Central memory CD8-positive, alpha-beta T cell (primary cell): ENCODE measurements at places on chromosomes 5 and 9.

DNA sequence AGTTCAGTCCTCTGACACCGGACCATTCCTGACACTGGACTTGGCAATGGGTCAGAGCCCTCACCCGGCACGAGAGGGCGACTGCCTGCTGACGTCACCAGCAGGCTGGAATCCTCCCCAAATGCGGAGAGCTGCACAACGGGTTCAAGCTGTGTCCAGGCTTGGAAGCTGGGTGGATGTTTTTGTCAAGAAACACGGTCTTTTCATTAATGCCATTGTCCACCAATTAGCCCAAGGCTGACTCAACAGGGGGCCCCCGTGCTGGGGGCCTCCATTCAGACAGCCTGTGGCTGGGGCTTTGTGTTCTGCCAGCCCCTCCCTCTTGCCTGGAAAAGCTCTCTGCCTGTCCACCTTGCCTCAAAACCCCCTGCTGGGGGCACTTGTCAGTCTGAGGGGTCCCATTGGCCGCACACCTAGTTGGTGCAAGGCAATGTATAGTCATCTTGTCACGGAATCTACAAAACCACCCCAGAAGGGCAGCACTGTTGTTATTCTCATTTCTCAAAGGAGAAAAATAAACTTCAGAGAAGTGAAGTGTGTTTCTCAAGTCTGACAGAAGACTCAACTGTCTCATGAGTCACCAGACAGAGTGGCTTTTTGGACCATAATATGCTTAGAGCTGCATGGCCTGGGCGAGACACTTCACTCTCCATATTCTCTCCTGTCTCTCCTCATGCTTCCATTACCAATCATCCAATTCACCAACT is 24.6 kb downstream of the NDUFA8 start:
- DNase-seq = no peak

GRCh38 chr5:43305948-43306565 is 7.2 kb downstream of the HMGCS1 start:
- DNase-seq = no peak

GRCh38 chr5:1479581-1480188 is 34.4 kb upstream of the SLC6A3 start:
- peak; percentile 39 for DNase-seq

DNA sequence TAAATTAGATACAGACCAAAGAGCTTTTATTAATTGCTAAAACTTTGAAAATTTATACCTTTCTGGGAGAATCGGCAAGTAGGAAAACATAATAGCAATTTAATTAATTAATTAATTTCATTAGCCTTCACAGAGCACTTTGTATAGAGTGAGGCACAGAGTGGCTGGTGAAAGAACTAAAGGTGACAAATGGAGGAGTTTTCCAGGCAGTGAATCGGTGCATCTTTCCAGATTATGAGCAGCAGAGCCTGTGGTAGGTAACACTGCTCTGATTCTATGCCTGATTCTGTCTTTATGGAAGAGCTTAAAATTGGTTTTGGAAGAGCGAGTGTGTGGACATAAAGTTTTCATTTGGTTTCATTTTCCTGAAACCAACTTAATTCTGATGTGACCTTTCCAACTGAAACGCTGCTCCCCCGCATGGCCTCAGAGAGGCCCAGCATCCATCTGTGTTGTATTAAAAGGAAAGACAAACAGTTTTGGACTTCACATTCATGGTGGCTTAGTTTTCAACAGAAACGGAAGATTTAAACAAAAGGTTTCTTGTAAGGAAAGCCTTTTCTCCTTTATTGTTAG is 188.9 kb upstream of the RPS23 start:
- DNase-seq = no peak

GRCh38 chr5:116492016-116492623 is 82.5 kb downstream of the SEMA6A start:
- DNase-seq = no peak

DNA sequence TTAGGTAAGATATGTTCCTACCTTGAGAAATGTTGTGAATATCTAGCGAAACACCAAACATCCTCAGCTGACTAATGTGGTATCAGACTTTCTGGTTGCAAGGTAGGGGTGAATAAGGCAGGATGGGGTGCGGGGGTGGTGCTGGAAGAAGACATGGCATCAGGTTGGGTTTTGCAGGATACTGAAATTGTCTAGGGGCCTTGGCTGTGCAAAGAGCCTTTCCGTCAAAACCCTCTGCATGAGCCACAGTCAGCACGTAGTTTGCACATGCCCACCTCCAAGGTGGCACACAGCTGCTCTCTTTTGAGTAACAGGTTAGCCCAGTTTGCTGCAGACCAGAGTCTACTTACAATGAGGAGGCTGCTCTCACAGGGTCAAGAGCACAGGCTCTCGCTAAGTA is 42.0 kb downstream of the SFXN1 start:
- no peak for DNase-seq

GRCh38 chr5:41275813-41276512 is 62.6 kb upstream of the C6 start:
- DNase-seq = no peak

GRCh38 chr5:111016801-111017200 is 54.7 kb upstream of the TSLP start:
- DNase-seq = no peak

DNA sequence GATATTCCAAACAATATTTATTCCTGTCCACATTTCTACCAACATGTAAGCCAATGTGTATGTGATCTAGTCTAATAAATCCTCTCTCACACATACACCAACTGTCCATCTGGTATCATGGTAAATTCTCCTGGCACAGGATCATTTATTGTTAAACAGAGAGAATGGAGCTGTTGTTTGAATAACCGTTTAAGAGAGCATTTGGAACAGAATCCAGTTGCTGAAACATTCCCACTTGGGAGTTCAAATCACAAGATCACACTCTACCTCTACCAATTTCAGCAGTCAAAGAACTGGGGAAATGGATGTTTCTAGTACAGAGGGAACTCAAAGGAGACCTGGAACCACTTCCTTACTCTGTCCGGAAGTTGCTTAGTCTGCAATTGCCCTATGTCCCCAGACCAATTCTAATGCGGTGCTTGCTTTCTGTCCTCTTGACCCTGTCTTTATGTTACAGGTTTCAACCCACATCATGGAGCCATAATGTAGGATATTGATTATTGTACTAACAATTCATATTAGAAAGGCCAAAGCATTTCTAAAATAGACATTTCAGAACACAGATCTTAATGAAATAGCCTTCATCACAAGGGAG is 488.4 kb downstream of the SEMA5A start:
- DNase-seq = no peak

GRCh38 chr5:15789642-15790041 is 289.7 kb downstream of the FBXL7 start:
- no peak for DNase-seq

DNA sequence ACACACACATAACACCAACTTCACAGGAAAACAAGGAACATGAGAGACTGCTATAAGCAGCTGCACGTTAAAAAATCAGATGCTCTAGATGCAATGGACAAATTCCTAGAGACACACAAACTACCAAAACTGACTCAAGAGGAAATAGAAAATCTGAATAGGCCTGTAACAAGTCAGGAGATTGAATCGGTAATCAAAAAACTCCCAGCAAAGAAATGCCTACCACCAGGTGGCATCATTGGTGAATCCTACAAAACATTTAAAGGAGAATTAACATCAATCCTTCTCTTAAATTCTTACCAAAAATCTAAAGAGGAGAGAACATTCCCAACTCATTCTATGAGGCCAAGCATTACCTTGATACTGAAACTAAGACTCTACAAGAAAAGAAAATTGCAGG is 54.9 kb downstream of the NDST1 start:
- DNase-seq = no peak

GRCh38 chr9:34246453-34246852 is 67.6 kb downstream of the UBAP1 start:
- DNase-seq = no peak

DNA sequence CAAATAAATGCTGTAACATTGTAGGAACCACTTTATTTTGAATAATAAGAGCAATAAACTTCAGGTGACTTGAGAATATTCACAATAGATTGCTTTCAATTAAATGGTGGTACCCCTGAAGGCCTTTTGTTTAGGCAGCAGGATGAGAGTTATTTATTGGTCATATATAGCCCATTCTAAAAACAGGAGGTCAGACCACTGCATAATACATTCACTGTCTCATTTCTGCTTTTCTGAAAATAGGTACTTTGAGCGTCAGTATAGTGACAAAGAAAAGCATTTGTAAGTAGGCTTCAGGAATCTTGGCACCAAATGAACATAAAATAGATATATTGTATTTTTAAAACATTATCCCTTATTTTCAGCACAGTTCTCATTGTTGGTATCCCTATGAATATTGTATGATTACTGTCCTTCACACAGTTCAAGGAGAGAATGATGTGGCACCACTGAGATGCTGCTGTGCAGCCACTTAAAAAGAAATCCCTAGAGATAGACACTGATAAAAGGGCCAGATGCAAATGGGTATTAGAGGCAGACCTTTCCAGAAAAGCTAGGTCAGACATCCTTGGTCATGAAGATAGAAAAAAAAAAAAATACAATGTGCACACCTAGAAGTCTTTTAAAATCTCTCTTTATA is 381.8 kb upstream of the ST8SIA4 start:
- DNase-seq = no peak

GRCh38 chr5:56190497-56190896 is 42.6 kb downstream of the ANKRD55 start:
- no peak for DNase-seq

DNA sequence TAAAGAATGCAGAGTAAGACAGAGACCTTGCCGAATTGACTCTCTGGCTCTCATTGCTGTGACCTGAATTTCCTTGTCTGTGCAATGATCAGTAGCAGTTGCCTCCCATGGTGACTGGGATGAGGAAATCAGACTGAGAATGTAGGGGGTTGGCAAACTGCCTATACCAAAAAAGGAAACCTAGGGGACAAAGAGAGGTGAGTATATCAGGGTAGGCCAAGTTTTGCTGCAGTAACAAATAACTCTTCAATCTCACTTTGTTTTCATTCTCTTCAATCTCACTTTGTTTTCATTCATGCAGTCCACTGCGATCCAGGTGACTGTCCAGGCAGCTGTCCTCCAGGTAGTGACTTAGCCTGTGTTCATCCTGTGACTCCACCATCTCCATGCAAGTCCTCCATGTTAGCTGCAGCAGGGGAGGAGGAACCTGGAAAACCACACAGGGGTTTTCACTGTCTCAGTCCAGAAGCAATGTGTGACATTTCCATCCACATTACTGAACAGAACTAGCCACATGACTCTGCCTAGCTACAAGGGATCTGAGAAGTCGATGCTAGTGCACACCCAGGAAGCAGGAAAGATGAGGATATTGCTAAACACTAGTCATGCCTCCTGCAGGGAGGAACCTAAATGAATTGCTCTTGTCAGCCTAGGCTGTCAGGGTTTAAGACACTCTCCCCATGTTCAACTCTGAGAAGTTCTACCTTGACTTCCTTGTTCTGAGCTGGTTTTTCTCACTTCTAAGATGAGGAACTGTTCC is 26.0 kb downstream of the TMEM174 start:
- no peak for DNase-seq

DNA sequence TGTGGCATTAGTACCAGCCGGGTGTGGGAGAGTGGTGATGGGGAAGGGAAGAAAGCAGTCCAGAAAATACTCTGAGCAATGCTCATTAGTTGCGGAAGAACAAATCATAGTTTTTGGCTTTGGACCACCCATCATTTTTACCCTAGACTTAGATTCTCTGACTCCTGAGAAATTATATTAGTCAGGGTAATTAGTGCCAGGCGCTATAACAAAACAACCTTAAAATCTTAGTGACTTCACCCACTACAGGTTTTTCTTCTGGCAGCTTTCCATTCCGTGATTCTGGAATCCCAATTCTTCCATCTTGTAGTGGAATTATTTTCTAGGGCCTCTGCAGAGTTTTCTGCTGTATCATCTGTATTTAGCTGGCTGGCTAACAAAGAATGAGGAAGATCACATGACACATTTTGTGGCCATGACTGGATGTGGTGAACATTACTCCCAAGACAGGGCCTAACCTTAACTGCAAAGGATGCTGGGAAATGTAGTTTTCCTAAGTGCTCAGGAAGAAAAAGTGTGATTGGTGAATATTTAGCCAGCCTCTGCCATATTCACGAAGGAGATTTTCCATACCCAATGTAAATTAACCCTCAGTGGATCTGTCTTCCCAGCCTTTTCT is 373.0 kb upstream of the MEF2C start:
- DNase-seq = no peak

DNA sequence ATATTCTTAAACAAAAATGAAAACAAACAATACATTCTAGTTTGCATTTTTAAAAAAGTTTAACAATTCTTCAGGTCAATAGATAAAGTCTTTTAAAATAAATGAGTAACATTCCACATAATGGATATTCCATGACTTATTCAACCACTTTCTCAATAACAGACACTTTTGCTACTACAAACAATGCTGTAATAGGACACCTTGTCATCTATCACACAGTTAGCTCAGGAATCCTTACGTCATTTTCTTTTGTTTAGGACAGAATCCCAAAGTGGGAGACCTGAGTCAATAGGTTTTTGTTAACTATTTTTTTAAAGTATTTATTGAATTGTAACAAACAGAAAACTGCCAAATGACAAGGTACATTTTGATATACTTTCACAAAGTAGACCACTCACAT is 72.5 kb downstream of the CEP120 start:
- DNase-seq = no peak

- DNase-seq = no peak
Measured at GRCh38 chr9:18362901-18363685, 110.9 kb upstream of the ADAMTSL1 start.

GRCh38 chr9:99335280-99335679 is 113.2 kb downstream of the SEC61B start:
- no peak for DNase-seq

- DNase-seq = no peak
Measured at GRCh38 chr5:59819806-59820205, 73.7 kb downstream of the PDE4D start.

- DNase-seq = no peak
Measured at GRCh38 chr5:139514486-139514856, 31.9 kb upstream of the STING1 start.

DNA sequence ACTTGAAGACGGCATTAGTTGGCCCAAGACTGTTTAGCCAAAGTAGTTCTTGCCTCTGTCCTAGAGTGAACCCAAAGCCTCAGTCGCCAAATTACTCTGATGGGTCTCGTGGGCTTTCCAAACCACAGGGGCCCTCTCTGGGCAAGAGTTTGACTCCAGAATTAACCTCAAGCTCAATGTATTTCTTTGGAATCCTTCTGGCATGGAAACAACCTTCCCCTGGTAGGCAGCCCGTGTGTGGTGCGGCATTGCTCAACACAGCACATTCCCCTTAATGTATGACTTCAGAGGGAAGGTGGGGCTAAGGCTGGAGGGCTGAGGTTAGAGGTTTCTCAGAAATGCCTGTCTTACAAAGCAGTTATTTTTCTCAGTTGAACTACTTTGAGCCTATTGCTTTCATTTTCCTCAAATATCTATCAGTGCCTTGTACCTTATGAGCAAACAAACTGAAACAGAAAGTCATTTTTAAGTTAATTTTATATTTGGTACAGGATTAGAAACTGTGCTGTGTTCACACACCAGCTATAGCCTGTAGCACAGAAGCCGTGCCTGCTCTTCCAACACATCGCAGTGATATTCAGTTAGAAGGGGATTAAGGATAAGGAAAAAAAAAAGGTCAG is 123.9 kb upstream of the HAPLN1 start:
- DNase-seq = no peak

GRCh38 chr9:131697097-131697496 is 42.8 kb downstream of the RAPGEF1 start:
- no peak for DNase-seq

- no peak for DNase-seq
Measured at GRCh38 chr5:109779036-109779735, 89.5 kb downstream of the MAN2A1 start.
